Activated naive CD8-positive, alpha-beta T cell treated with anti-CD3 and anti-CD28 coated beads, Interleukin-2, amount 10 ng/mL, durations not matched to agents 7 days and 5 days (primary cell): ENCODE measurements at places on chromosomes 2 and 18. TPM values are rescaled to one million over a fixed set of nuclear protein-coding genes. Genes with fewer than 3 reads are reported as not detected.

DNA sequence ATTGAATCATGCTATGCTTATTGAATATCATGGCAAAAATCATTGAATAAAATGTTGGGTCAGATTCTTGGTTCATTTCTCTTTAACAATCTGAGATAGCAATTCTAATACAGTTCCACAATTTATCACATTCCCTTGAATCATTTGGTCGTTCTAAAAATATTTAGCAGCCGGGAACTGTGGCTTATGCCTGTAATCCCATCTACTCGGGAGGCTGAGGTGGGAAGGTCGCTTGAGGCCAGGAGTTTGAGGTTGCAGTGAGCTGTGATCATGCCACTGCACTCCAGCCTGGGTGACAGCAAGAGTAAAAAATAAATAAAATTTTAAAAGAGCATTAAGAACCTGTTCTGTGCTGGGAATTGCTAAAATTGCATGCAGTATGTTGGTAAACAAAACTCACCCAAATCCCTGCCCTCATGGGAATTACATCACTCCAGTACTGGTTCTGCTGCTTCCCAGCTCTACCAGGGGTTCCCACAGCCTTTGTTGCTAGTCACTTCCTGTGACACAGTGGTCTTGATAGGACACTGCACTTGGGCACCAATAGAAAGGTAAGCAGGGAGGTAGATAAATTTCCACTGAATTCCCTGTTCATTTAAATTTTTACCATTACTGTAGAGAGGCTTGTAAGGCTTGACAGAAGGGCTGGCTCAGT, 200.4 kb downstream of the CTNNA2 start:
- no peak for DNase-seq
- no peaks in the 10 kb centered on the region for H3K27me3 ChIP-seq
- no peak overlapping the region for H3K27ac ChIP-seq
- no peaks in the 10 kb centered on the region for H3K36me3 ChIP-seq
- H3K4me3 ChIP-seq = no peak overlapping the region
- no peaks in the 10 kb centered on the region for H3K4me1 ChIP-seq

SGPP2 gene
- total RNA-seq = 0.89 TPM

GRCh38 chr18:3931013-3931315, 481.0 kb downstream of the TGIF1 start:
- H3K27me3 ChIP-seq = peaks cover 2% of the 10 kb centered on the region
- no peak overlapping the region for H3K4me3 ChIP-seq
- DNase-seq = no peak
- no peaks in the 10 kb centered on the region for H3K4me1 ChIP-seq

DNA sequence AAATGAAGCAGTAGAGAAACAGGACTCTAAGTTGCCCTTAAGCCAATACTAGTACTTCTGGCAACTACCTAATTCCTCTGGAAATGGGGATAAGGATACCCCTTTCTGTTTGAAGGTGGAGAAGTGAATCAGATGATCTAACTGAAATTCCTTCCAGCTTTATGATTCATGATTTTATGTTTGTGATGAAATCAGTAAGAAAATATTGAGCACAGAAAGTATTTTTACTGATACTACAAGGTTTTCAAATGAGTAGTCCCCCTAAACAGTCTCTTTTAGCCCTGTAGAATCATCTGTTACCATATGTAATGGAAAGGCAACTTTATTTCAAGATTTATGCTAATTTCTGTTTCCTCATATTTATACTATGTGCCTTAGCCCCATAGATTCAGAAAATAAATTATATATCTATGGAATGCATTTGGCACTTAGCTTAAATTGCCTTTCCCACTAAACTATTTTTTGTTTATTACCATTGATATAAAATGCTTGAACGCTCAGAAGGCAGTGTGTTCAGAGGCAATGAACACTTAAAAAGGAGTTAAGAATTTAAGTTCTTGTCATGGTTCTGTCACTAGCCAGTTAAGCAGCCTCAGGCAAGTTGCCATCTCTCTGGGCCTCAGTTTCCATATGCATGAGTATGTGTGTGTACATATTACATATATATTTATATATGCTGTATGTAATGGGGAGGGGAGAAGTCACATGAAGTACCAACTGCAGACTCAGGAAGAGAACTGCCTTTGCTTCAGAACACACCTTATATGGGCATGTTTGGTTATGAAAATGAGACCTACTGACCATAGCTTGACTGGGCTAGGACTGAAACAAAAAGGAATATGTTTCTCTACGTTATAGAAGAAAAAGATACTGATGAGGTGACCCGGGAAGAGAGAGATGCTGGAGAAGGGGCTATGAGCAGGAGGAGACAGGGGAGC, 97.7 kb downstream of the CDC42EP3 start:
- no peak for DNase-seq
- H3K4me1 ChIP-seq = peaks cover 8% of the 10 kb centered on the region
- H3K27me3 ChIP-seq = peaks cover 5% of the 10 kb centered on the region
- H3K36me3 ChIP-seq = peaks cover 8% of the 10 kb centered on the region

GRCh38 chr2:102999958-103000357, 238.1 kb downstream of the TMEM182 start:
- H3K4me3 ChIP-seq = no peak overlapping the region
- no peaks in the 10 kb centered on the region for H3K36me3 ChIP-seq
- H3K4me1 ChIP-seq = no peaks in the 10 kb centered on the region
- H3K27ac ChIP-seq = no peak overlapping the region

DNA sequence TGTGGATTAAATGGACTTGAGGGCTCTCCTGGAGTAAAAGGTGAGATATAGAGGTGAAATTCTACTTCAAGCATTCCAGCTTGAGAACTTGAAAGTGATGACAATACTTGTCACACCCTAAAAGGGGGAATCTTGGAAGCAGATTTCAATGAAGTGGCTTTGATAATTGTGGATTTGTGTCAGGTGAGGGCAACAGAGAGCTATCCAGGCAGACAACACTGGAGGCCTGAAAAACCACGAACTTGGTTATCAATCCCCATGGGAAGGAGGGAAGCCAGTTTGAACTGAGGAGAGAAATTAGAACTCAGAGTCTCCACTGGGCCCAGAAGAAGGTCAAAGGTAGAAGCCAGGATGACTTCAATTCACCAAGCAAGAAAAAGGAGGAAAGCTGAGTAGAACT, 263.9 kb downstream of the FIGN start:
- H3K27ac ChIP-seq = no peak overlapping the region
- H3K36me3 ChIP-seq = no peaks in the 10 kb centered on the region
- H3K27me3 ChIP-seq = no peaks in the 10 kb centered on the region
- no peak overlapping the region for H3K4me3 ChIP-seq
- no peaks in the 10 kb centered on the region for H3K4me1 ChIP-seq

GRCh38 chr18:55858661-55859515, 270.9 kb upstream of the TCF4 start:
- no peaks in the 10 kb centered on the region for H3K4me1 ChIP-seq
- H3K36me3 ChIP-seq = no peaks in the 10 kb centered on the region
- H3K27me3 ChIP-seq = no peaks in the 10 kb centered on the region
- no peak overlapping the region for H3K27ac ChIP-seq
- DNase-seq = no peak

GRCh38 chr2:218780046-218780445, 1.9 kb upstream of the CYP27A1 start:
- DNase-seq = no peak
- H3K4me1 ChIP-seq = no peaks in the 10 kb centered on the region
- no peak overlapping the region for H3K4me3 ChIP-seq
- H3K36me3 ChIP-seq = peaks cover 8% of the 10 kb centered on the region
- H3K27me3 ChIP-seq = peaks cover 47% of the 10 kb centered on the region
- no peak overlapping the region for H3K27ac ChIP-seq

GRCh38 chr2:60320724-60321123, 232.7 kb downstream of the BCL11A start:
- H3K27me3 ChIP-seq = peaks cover 20% of the 10 kb centered on the region
- H3K4me1 ChIP-seq = no peaks in the 10 kb centered on the region
- H3K4me3 ChIP-seq = no peak overlapping the region
- H3K27ac ChIP-seq = no peak overlapping the region
- DNase-seq = no peak

GRCh38 chr18:23281626-23282436, 146.5 kb downstream of the CABLES1 start:
- DNase-seq = no peak
- peaks cover 9% of the 10 kb centered on the region for H3K36me3 ChIP-seq
- peaks cover 6% of the 10 kb centered on the region for H3K4me1 ChIP-seq
- no peak overlapping the region for H3K27ac ChIP-seq
- H3K27me3 ChIP-seq = no peaks in the 10 kb centered on the region

DNA sequence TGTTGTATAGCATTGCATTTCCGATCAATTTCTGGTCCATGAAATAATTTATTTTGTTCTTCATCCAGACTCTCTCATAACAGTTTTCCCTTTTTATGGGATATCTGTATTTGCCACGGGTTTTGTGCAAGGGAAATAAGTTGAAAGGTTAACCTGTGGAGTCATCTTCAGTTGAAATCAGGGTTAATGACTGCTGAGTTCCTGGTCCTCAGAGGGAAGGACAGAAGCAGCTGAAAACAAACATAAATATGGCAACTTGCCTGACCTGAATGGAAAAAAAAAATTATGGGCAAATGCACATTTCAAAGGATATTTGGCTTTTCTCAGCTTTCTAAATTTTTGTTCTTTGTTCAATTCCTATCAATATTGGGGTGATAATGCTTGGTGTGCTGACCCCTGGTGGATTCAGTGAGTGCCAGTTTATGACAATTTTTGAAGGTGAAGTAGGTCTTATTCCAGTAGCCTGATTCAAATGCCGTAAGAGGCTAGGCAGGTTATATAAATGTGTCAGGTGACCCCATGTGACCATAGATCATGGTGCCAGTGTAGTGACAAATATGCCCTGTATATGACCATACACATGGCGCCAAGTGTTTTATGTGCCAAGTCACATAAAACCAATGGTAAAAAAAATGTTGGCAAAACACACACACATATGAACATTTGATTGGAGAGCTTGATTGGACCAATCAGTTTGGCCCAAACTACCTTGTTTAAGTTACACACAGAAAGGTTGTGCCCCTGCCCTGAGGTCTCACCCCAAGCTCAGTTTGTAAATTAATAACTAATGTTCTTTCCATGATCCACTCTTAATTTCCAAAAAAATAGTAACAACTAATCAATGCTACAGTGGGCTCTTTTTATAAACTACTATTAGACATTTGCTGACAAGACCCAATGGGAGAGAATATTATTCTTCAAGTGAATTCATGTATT, 47.6 kb upstream of the FAM124B start:
- H3K36me3 ChIP-seq = no peaks in the 10 kb centered on the region
- peaks cover 18% of the 10 kb centered on the region for H3K27me3 ChIP-seq
- H3K4me1 ChIP-seq = no peaks in the 10 kb centered on the region
